ENCODE measurements at places on chromosomes 2 and 18.

DNA sequence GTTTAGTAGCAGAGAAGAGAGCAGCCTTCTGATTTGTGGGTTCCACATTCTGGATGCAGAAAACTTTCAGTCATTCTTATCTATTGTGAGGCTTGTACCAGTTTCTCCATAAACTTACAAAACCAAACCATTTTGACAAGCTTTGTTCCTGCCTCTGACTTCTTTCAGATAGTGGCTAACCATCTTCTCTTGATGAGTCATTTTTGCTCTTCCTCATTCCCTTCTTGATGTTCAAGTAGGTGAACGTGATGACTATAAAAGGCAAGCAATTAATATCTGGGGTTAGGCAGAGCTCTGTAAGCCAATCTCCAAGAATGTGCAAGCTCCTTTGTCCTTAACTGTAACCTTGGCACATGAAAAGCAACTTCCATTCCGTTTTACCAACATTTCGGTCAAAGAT, 2083.1 kb upstream of the PIK3C3 start:
- DNase-seq = no peak

- no peak for DNase-seq
Measured at GRCh38 chr2:204150721-204151120, 214.2 kb downstream of the ICOS start.

- DNase-seq = no peak
Measured at GRCh38 chr2:222418739-222419138, 5.6 kb upstream of the SGPP2 start.

GRCh38 chr2:178072383-178073301, at the start of gene PDE11A:
Gene PDE11A (minus strand): TSS chr2:178072777. CDS start chr2:178072437, 340 bp downstream.
- peak; percentile 27 for DNase-seq

- DNase-seq = no peak
Measured at GRCh38 chr2:70551167-70551566, 2.5 kb downstream of the TGFA start.

Measured in hypothalamus (tissue), 51 donors.